ENCODE measurements at places on chromosomes 16 and 17.

- DNase-seq = no peak
Observed at GRCh38 chr16:21037736-21038135, 112.9 kb downstream of the DNAH3 start.

GRCh38 chr16:57532266-57532625 lies 4.1 kb downstream of the CCDC102A start:
- DNase-seq = no peak

GRCh38 chr17:45993962-45994627 lies 5.0 kb upstream of the STH start:
- no peak for DNase-seq

GRCh38 chr16:71337631-71338030 lies 20.9 kb upstream of the CALB2 start:
- no peak for DNase-seq

- no peak for DNase-seq
Observed at GRCh38 chr16:87586201-87586782, 16.0 kb upstream of the JPH3 start.

DNA sequence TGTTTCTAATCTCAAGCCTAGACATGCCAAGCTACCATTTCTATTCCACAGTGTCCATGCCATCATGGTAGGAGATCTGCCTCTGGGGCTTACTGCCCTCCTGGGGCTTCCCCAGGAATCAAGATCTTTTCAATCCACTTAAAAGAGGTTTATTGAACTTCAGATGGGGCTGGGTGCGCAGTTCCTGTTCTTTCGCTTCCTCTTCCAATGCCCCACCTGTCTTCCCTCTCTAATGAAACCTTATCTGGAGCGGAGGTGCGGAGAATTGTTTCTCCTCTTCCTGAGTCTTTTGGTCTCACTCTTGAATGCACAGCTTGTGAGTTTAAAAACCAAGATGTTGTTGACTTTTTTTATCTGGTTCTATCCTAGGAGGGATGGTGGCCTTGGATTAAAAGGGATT lies 30.4 kb upstream of the METTL16 start:
- DNase-seq = no peak

DNA sequence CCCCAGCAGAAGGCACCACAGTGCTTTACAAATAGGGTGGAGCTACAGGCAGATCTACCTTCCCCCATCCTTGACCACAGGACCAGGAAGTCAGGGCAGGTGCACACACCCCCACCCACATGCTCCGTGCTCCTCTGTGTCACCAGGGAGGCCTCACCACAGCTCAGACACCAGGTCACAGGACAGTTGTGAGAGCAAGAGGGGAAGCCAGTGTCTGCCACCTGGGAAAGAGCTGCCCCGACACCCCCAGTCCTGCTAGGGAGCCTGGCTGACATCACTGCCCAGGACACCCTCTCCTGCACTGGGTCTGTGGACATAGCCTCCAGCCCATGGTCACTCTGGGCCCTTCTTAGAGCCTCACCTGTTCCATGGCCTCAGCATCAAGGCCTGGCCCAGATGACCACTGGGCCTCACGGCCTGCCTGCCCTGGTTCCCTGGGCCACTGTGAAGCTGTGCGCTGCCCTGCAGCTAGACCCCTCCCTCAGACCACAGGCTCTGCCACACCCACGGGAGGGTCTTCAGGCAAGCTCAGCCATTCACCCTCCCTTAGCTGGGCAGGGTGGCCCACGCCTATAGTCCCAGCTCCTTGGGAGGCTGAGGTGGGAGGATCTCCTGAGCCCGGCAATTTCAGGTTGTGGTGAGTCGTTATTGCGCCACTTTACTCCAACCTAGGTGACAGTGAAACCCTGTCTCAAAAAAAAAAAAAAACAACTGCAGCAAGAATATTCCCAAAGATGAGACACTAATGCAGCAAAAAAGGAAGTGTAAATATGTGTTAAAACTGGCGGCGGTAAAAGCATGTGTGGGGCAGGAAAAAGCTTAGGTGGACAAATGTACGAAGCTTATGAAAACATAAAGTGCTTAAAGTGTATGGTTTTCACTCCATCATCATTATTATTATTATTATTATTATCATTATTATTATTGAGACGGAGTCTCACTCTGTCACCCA lies 14.2 kb downstream of the POLR3K start:
- DNase-seq = no peak

DNA sequence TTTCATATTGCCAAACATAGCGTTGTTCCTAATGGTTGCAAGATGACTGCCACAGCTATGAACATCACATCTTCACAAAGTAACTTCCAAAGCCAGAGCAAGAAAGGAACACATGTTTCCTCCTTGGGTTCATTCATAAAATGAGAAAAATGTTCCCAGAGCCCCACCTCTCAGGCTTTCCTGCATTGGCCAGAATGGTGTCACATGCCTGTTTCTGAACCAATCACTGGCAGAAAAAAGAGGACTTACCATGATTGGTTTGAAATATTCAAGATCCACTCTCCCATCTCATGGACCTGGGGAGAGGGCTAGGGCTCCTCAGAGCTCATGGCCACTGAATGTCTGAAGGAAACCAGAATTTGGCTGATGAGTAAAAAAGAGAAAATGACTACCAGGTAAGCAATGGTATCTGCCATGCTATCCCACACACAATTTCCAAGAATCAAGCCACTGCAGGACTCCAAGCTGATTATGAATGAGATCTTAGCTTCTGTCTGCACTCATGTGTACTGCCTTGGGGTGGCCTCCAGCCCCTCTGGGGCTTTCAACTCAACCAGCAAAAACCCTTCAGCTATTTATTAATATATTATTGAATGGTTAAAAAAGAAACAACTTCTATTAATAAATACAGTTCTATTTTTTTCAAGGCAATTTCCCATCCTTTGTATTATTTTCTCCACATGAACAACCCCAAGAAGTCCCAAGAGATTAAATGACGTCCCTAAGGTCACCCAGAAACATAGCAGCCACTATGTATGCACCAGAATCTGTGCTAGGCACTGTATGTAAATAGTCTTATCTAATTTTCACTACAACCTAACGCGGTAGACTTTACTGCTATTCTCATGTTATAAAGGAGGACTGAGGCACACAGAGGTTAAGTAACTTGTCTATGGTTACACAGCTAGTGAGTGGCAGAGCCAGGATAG lies 61.4 kb upstream of the TMC5 start:
- DNase-seq = no peak

DNA sequence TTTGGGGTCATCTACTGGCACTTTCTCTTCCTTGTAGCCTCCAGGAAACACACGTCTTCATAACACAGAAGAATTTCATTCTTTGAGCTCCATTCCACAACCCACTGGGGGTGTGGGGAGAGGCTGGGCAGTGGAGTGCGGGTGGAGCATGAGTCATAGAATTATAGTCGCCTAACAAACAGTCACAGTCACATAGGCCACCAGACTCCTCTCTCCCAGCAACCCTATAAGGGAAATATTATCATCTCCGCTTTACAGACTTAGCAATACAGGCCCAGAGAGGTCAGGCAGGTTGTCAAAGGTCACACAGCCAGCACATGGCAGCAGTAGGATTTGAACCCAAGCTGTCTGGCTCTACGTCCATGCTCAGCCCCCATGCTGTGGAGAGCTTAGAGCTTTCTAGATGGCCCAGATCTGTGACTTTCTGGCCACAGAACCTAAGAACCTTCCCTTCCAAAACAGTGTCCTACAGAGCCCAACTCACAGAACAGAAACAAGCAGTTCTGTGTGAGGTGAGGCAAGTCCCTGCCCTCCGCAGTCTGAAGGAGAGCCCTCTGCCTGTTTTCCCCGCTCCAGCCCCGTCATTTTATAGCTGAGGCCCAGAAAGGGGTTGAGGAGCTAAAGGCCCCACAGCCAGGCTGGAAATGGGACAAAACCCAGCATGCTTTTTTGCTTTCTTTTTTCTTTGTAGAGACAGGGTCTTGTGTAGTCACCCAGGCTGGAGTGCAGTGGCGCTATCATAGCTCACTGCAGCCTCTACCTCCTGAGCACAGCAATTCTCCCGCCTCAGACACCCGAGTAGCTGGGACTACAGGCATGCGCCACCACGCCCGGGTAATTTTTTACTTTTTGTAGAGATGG lies 10.7 kb upstream of the LITAF start:
- no peak for DNase-seq

GRCh38 chr16:75228143-75228976 lies 9.6 kb downstream of the CTRB1 start:
- DNase-seq = no peak

DNA sequence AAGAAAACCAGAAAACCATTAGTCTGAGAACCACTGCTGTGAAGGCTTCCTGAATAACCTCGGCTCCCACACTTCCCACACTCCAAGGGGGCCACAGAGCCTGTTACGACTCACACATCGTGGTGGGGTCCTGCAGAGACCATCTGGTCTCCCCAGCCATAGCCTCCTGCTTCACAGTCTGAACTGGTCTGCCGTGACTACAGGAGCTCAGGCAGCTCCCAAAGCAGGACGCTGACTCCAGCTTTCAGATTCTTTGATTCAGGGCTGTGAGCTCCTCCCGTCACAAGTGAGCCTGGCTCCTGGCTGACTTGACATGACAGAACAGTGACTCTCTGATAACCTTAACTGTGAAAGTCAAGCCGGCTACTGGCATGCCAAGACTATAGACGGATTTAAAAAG lies 37.8 kb downstream of the CYB5D2 start:
- DNase-seq = no peak

Measured in NCI-H1930 (cell line).